ENCODE measurements at places on chromosomes 5 and 9. TPM values are rescaled to one million over a fixed set of nuclear protein-coding genes. Genes with fewer than 3 reads are reported as not detected.

The ANKRD34B gene
- total RNA-seq: not detected

The PAEP gene
- total RNA-seq: not detected

The SOWAHA gene
- not detected for total RNA-seq

The IRF1 gene
- total RNA-seq: 353 TPM

The CD14 gene
- total RNA-seq: 0.77 TPM

The UBAP2 gene
- 47.7 TPM for total RNA-seq

The PCDHB11 gene
- total RNA-seq: not detected

The WDR5 gene
- total RNA-seq: 33.5 TPM
